ENCODE measurements at places on chromosomes 3 and 15.
A peak's percentile ranks its signal among the peaks of the same experiment; 100 is the strongest.

GRCh38 chr3:16849795-16850194, 35.0 kb upstream of the PLCL2 start:
- peak; percentile 64 for DNase-seq

DNA sequence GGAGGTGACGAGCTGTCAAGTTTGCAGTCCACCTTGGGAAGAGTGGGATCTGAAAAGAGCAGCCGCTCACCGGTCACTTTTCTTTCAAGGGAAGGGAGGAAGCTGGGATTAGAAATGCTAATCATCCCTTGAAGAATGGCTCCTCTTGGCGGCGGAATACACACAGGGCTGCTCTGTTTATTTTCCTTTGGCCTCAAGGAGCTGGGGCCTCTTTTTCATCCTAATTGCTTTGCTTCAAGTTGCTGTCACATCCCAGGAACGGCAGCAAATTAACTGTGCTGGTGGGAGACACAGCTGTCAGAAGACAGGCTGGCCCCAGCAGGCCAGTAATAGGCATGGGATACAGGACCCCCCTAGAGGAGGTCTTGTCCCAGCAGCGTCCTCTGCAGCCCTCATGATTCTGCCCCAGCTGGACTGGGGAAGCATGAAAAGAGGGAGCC, 6.7 kb downstream of the KBTBD13 start:
- no peak for DNase-seq

GRCh38 chr3:128922804-128923459, 43.5 kb downstream of the ACAD9 start:
- DNase-seq = peak; percentile 44

DNA sequence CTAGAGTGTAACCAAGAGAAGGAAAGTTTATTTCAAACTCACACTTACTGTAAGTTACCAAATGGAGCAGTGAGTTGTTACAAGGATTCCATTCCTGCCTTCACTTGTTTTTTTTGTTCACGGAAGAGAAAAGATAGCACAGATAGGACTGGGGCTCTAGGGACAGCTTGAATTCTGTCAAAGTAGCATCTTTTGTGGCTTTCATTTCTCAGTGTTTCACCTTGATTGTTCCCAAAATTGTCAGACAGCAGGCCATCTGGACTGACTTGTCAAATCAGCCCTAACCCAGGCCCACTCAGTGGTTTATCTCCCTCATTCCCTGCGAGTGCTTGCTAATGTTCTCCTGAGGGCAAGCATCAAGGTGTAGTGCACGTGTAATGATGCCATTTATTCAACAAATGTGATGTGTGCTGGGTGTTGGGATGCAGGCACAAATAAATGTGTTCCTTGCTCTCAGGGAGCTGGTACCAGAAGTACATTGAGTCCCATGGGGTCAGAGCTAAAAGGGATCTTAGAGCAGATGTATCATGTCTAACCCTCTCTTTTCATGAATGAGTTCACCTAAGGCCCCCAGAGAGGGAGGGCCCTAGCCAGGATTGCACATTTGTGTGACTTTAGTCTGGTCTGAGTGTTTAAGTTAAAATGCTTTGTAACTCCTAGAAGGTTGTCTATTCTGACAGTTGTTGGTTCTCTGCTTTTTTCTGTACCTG, 49.1 kb downstream of the PDHB start:
- no peak for DNase-seq

DNA sequence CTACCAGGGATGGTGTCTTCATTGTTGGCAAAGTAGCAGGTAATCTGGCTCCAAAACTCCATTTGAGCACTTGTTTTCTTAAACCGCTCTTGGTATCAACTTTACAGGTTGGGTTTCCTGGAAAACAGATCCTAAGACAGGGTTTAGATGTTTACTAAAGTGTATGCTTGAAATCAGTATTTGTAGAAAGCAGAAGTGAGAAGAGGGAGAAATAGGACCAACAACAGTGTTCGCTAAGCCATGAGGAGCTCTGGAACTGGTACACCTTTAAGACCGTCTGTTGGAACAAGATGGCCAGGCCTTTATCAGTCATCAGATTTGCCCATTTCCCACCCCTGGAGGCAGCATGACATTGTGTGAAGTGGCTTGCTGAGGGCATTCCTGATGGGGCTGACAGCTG, 171.0 kb upstream of the COL8A1 start:
- no peak for DNase-seq

DNA sequence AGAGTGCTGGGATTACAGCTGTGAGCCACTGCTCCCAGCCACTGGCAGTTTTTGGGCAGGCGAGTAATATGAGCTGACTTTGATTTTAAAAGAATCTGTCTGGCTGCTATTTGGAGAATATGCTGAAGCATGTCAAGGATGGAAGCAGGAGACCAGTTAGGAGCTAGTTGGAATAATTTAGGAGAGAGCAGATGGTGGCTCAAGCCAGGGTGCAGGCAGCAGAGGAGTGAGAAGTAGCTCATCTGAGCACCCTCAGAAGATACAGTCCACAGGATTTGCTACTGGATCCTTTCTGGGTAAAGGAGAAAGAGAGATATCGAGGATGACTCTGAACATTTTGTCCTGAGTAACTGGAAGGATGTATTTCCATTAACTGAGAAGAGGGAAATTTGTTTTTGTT, 30.4 kb upstream of the BDH1 start:
- no peak for DNase-seq

Data from AML-193 (cell line).